ENCODE measurements at places on chromosomes 2 and 18.
A peak's percentile ranks its signal among the peaks of the same experiment; 100 is the strongest.

- DNase-seq, result no peak
These were observed 193.5 kb upstream of the TCF4 start for GRCh38 chr18:55781481-55781957.

- DNase-seq, result no peak
These were observed 79.7 kb downstream of the ZDBF2 start for GRCh38 chr2:206354129-206354528.

DNA sequence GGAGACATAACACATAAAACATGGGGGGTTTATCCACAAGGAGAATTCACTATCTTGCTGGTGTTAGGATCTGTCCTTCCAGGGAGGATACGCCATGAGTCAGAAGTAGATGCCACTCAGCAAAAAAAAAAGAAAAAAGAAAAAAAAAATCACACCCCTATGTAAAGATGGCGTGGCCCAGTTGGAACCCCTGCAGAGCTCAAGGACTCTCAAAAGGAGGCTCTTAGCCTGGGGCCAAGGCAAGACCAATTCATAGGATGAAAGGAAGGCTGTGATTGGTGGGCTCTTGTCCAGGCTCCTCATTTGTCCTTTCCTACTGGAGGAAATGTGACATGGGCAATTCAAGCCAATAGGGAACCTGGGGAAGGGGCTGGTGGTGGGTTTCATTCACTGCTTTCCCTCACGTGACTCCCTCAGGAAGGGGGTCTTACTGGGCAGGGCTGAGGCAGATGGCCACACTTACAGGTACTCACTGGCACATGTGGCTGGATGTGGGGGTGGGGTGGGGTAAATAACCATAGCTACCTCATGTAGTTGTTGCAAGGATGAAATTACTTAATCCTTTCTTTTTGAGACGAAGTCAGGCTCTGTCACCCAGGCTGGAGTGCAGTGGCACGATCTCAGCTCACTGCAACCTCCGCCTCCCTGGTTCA, 38.7 kb upstream of the HAAO start:
- DNase-seq, result no peak

DNA sequence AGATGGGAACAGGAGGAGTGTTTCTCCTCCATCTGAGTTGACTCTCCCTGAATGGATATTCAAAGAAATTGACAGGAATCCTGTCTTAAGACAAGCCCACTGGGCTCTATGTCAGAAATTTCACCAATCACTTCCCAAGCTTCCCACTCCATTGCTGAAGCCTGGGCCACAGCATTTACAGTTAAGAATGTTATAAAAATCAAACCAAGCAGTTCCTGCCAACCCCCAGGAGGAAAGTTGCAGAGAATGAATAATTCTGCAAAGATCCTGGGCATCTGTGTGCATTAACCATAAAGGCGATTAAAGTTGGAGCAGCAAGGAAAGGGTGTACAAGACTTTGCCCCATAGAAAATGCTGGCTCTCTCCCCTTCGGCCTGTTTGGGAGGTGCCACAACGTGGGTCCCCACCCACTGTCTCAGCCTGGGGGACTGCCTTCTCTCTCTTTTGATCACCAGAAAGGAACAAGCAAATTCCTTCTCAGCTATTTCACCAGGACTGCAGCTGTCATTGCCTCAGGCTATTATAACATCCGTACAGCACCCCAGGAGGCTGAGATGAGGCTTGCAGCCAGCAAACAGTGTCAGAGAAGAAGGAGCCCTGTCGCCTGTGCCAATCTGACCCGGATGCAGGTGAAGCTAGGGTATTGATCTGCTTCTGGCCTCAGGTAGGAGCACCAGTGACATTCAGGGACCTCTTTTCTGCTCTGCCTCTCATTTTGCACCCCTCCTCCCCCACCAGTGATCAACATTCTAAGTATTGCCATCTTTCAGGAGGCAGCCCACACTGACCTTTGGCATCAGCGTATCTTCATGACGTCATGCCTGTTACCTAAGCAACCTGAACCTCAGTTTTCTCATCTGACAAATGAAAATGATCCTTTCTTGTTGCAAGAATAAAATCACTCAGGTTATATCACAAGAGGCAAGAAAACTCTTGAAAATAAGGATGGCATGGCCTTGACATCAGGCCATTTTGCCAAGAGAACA, 219.0 kb downstream of the SH3BP4 start:
- no peak for DNase-seq

DNA sequence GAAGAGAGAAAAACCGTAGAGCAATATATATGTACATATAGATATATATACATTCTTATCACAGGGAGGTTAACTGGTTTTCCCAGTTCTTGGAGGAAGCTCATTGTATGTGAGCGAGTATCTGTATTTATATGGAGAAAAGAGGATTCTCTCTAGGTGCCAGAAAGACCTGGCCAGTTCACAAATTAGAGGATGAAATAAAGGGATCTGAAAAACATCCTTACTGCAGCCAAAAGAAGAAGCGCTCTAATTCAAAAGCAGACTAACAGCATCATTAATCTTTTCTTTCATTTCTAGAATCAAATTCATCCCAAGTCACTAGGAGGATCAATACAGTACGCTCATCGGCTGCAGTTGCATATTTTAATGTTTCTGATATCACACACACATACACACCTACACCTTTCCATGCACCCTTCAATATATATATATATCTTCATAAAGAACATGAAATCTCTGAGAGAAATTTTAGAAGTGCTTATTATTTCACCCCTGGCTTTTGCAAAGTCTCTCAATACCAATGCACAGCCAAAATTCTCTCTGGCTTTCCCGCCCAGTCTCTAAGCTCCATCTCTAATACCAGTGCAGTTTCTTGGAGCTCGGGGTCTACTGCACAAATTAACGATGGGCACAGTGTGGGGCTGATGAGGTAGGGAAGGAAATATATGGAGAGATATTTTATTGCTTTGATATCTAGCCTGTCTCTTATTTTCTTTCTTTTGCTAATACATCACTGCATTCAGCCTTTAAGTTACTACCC, 731 bp downstream of the NRXN1 start:
- DNase-seq, result no peak

GRCh38 chr18:22424565-22424963, 6.8 kb upstream of the CTAGE1 start:
- no peak for DNase-seq

GRCh38 chr2:47057687-47058002, 97.5 kb downstream of the STPG4 start:
- no peak for DNase-seq

GRCh38 chr2:236254674-236255073, 9.5 kb downstream of the ASB18 start:
- no peak for DNase-seq

- DNase-seq, result no peak
These were observed 262.7 kb upstream of the SPOPL start for GRCh38 chr2:138238908-138239307.

GRCh38 chr18:23114171-23114881, 21.0 kb upstream of the CABLES1 start:
- DNase-seq, result no peak

GRCh38 chr2:64716569-64716968, 62.9 kb upstream of the SERTAD2 start:
- DNase-seq, result no peak

- DNase-seq, result no peak
These were observed 104.3 kb downstream of the SRBD1 start for GRCh38 chr2:45506756-45507155.

GRCh38 chr2:129237966-129238725, 741.3 kb upstream of the RAB6C start:
- DNase-seq, result no peak

GRCh38 chr2:177340158-177340557, 52.4 kb upstream of the AGPS start:
- DNase-seq, result no peak

DNA sequence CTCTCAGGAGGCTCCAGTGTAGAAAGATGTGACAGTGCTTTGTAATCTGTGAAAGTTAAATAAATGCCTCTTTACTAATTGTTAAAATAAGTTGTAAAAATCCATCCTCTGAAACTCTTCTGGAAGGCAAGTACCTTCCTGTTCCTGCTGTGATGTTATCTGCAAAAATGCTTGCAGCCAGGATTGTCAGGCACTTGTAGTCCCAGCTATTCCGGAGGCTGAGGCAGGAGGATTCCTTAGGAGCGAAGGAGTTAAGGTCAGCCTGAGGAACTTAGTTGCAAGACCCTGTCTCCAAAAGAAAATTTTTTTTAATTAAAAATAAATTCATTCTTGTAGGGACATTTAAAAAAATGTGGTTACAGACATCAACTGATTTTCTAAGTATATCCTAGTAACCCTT, 22.7 kb upstream of the BMPR2 start:
- DNase-seq, result no peak

GRCh38 chr2:169091256-169091655, 21.9 kb downstream of the DHRS9 start:
- DNase-seq, result no peak

DNA sequence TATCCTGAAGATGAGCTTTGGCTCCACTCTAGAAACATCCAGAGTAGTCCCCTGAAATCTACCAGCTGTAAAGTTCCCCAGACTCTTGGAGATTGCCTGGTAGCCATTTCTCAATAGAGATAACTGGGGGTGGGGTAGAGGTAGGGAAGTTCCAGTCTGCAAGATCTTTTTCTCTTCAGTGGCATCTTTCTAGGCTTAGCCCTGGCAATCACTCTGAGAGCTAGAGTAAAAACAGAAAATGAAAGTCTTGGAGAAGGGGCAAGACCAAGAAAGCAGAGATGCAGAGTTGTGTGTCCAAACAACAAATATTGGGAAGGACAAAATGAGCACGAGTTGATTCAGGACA, 41.8 kb upstream of the LCLAT1 start:
- DNase-seq, result no peak

GRCh38 chr2:26568076-26568890, 72.9 kb downstream of the CIB4 start:
- no peak for DNase-seq

GRCh38 chr18:9575558-9575957, 38.8 kb downstream of the PPP4R1 start:
- peak; percentile 96 for DNase-seq

DNA sequence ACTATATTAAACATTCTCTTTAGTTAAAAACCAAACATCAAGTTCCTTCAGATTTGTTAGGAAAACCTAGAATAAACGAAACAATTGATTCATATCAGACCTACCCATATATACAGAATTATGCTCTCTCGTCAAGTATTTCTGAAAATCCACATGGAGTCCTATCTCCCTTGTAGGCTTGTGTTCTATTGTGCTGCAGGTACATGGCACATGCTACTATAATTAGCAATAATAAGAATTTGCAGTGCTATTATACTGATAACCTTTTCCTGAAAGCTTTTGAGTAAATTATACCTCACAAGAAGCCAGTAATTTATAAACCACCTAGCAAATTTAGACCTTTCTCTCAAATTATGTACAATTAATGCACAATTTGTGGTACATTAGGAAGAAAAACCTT, 158.6 kb upstream of the STK17B start:
- DNase-seq, result no peak

DNA sequence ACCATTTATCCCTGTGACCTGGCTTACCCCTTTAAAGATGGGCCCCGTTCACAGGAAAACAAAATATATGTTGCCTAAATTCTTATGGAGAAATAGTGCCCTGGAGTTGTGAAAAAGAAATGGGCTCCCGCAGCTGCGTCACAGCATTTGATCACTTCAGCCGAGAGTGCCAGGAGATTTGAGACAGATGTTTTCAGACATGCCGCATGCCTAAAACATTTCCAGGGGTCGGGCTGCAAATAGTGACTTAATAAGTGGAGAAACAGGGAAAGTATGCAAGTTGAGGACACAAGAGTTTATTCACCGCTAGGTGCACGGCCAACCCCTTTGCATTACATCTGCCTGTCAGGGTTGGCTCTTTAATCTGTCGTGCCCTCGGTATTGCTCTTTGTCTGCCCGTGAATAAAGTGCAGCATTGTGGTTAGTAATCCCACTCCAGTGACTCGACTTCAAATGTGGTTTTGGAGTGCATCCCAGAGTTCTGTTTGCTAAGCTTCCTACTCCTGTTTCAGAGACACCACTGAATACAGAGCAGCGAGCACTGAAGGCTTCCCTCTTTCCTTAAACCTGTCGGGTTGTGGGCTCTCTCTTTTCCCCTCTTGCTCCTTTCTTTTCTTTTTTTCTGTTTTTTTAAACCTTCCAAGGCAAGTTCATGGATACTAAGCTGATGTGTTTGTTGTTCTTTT, 187.5 kb downstream of the LTBP1 start:
- peak; percentile 83 for DNase-seq

DNA sequence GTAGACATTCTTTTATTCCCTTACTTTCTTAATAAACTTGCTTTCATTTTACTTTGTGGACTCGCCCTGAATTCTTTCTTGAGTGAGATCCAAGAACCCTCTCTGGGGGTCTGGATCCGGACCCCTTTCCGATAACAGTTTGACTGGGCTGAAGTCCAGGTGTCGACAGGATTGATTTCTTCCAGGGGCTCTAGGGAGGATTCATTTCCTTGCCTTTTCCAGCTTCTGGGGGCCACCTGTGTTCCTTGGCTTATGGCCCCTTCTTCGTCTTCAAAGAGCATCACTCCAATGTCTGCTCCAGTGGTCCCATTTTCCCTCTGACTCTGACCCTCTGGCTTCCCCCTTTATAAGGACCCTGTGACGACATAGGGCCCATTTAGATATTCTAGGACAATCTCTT, 67.5 kb downstream of the COPS8 start:
- DNase-seq, result no peak

DNA sequence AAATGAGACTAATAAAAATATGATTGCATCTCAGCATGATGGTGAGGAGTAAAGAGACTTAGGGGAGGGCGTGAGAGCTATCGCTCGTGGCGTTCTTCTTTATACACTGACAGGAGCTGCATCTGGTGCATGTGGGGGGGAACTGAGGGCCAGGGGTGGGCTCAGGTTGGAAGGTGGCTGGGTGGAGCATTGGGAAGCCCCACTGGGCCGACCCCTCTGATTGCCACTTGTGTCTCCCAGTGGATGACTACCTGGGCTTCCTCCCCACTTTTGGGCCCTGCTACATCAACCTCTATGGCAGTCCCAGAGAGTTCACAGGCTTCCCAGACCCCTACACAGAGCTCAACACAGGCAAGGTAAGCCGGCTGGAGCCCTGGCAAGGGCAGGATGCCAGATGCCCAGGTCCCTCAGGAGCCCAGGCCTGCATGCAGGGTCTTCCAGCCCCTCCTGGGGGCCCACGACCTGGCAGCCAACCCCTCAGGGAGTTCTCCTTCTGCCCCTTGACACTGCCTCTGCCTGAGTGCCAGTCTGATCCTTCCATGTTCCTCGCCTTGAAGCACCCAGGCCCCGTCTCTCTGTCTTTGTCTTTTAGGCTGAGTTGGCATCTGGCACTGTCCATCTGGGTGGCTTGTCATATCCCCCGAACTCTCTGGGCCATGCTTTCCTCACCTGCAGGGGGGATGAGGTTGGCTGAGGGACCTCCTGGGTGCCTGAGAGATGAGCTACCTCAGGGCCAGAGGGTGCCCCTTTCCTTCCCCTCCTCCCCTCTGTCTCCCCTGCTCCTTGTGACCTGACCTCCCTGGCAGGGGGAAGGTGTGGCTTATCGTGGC, 97.7 kb downstream of the DYSF start:
- DNase-seq, result no peak

All from forelimb muscle (tissue), 1 donor.